ENCODE measurements at places on chromosomes 6 and 20. TPM values are rescaled to one million over a fixed set of nuclear protein-coding genes. Genes with fewer than 3 reads are reported as not detected.

Gene GGTLC1
- not detected for total RNA-seq

GRCh38 chr6:112268654-112269053, 14.3 kb upstream of the LAMA4 start:
- no peak overlapping the region for H3K4me3 ChIP-seq
- no peaks in the 10 kb centered on the region for H3K27me3 ChIP-seq
- H3K36me3 ChIP-seq: no peaks in the 10 kb centered on the region
- no peaks in the 10 kb centered on the region for H3K4me1 ChIP-seq
- DNase-seq: no peak
- peak overlapping the region; percentile 51 for H3K27ac ChIP-seq

GRCh38 chr6:143401636-143402370, 48.7 kb downstream of the ADAT2 start:
- H3K27me3 ChIP-seq: no peaks in the 10 kb centered on the region
- H3K4me1 ChIP-seq: peaks cover 24% of the 10 kb centered on the region
- no peaks in the 10 kb centered on the region for H3K36me3 ChIP-seq

- no peaks in the 10 kb centered on the region for H3K27me3 ChIP-seq
- H3K4me3 ChIP-seq: no peak overlapping the region
- no peak for DNase-seq
- no peaks in the 10 kb centered on the region for H3K36me3 ChIP-seq
- no peaks in the 10 kb centered on the region for H3K4me1 ChIP-seq
Measured at GRCh38 chr6:98747273-98747672, 87.1 kb upstream of the POU3F2 start.

Gene KHDC1L
- not detected for total RNA-seq

DNA sequence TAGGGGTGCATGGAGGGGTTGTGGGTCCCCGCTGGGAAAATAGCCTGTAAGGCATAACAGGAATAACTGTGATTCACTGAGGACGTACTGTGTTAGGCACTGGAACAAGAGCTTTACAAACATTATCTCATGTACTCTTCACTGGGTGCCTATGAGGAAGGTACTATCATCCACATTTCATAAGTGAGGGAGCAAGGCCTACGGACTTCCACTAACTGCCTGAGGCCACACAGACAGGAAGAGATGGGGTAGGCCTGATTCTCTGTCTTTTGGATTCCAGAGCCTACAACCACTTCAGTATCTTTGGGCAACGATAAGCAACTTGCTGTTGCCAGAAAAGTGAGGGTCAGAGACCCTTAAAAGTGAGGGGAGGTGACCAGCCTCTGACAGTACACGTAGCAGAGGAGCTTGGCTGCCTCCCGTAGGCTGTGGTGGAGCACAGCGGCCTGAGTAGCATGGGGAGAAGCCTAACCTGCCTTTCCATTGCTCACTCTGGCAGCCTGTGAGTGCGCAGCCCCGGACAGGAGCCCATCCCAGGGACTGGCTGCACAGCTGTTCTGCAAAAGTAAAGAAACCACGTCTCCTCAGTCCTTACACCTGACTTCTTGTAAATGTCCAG, 30.4 kb downstream of the PSMB1 start:
- H3K4me1 ChIP-seq: no peaks in the 10 kb centered on the region
- no peak overlapping the region for H3K4me3 ChIP-seq
- H3K27me3 ChIP-seq: no peaks in the 10 kb centered on the region
- DNase-seq: no peak
- H3K27ac ChIP-seq: no peak overlapping the region

GRCh38 chr6:88135578-88136114, 30.5 kb downstream of the CNR1 start:
- no peaks in the 10 kb centered on the region for H3K4me1 ChIP-seq
- H3K27ac ChIP-seq: no peak overlapping the region
- no peaks in the 10 kb centered on the region for H3K27me3 ChIP-seq
- no peak for DNase-seq

Gene TOMM34
- 16.6 TPM for total RNA-seq

- H3K27ac ChIP-seq: no peak overlapping the region
- no peaks in the 10 kb centered on the region for H3K36me3 ChIP-seq
- no peaks in the 10 kb centered on the region for H3K4me1 ChIP-seq
Measured at GRCh38 chr6:144855812-144856531, 570.8 kb downstream of the UTRN start.

DNA sequence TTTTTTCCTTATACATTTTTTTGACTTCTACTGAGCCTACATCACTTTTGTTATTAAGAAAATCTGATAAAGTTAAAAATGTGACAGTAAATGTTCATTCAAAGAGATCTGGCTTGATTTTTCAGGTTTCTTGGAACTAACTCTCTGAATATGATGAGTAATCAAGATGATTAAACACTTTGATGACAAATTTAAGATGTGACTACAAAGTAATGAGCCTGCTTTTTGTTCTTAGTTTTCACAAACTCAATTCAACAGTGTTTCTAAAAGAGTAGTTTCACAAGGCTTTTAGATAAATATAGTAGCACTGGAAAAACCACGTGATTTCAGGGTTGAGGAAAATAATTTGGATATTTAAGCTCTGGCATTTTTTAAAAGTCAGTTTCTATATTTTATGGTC, 37.9 kb upstream of the HDDC2 start:
- no peak for DNase-seq
- H3K4me1 ChIP-seq: no peaks in the 10 kb centered on the region
- H3K4me3 ChIP-seq: no peak overlapping the region
- H3K27ac ChIP-seq: no peak overlapping the region
- H3K27me3 ChIP-seq: peaks cover 7% of the 10 kb centered on the region
- no peaks in the 10 kb centered on the region for H3K36me3 ChIP-seq

Gene LY6G6C
- 0.53 TPM for total RNA-seq

DNA sequence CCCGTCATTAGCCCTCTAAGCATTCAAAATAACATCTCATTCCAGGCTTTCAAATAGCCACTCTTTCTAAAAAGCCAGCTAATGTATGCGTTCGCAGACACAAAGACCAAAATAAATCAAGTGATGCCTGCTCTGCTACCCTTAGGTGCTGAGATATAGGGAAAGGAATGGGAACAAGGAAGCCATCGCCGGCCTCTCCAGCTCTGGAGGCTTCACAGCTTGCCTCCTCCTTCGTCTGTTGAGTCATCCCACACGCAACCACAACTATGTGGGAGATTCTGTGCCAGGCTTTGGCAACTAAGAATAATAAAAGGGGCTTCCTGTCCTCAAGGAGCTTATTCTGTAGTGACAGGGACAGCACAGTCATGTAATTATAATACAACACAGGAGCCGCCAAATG, 27.3 kb upstream of the SLC22A23 start:
- H3K4me1 ChIP-seq: no peaks in the 10 kb centered on the region
- no peak for DNase-seq
- H3K4me3 ChIP-seq: no peak overlapping the region
- H3K27me3 ChIP-seq: no peaks in the 10 kb centered on the region
- no peaks in the 10 kb centered on the region for H3K36me3 ChIP-seq

- no peaks in the 10 kb centered on the region for H3K27me3 ChIP-seq
- H3K27ac ChIP-seq: no peak overlapping the region
- DNase-seq: no peak
- no peak overlapping the region for H3K4me3 ChIP-seq
Measured at GRCh38 chr6:130927305-130927704, 100.1 kb downstream of the SMLR1 start.

Data from esophagus squamous epithelium (tissue), 5 donors.